NCI-H187 treated with DMSO at 0.1 percent for 48 hours (cell line): ENCODE measurements at places on chromosomes 1 and 21.

DNA sequence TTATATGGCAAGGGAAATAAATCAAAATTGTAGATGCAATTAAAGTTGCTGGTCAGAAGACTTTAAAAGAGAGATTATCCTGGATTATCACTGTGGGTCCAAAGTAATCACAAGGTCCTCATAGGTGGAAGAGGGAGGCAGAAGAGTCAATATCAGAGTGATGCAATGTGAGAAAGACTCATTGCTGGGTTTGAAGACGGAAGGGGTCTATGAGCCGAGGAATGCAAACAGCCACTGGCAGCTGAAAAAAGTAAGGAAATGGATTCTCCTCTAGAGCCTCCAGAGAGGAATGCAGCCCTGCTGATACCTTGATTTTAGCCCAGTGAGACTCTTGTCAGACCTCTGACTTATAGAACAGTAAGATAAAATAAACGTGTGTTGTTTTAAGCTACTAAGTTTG lies 59.8 kb upstream of the MUTYH start:
- DNase-seq, result no peak

DNA sequence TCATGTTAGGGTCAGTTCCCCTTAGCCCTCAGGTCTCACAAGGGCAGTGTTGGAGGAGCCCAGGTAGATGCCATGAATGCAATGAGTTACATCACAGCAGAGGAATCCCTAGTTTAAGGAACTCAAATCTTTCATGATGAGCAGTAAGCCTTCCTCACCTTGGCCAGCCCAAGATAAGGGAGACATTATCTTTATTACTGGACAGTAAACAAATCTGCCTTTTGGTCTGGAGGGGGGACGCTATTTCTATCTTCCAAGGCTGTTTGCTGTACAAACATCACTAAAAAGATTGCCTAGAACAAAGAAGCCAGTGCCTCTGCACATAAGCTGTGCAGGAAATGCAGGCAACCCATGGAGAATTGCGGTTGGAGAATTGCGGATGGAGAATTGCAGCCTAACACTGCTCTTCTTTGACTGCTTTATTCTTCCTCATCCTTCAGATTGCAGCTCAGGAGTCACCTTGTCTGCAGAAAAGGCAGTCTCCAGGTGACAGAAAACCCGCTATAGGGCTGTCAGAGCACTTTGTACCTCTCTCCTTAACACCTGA lies 2.3 kb upstream of the CHI3L1 start:
- no peak for DNase-seq

GRCh38 chr1:19468397-19468956 lies 16.9 kb downstream of the CAPZB start:
- no peak for DNase-seq

DNA sequence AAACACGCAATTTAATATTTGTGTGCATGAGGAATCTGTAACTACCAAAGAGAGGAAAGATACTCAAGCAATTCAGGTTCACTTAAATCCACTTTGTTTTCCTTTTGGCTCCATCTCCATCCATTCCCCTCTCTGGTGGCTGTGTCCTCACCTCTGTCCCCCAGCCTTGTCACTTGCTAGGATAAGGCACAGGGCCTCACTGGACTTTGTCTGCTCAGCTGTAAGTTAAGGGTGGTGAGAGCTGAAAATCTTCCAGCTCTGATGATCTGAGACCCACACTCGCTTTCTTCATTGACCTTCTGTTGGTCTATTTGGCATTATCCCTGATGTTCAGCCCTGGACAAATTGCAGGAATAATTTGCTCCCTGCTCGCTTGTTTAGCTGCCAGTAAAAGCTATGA lies 56.5 kb downstream of the RHOU start:
- no peak for DNase-seq

DNA sequence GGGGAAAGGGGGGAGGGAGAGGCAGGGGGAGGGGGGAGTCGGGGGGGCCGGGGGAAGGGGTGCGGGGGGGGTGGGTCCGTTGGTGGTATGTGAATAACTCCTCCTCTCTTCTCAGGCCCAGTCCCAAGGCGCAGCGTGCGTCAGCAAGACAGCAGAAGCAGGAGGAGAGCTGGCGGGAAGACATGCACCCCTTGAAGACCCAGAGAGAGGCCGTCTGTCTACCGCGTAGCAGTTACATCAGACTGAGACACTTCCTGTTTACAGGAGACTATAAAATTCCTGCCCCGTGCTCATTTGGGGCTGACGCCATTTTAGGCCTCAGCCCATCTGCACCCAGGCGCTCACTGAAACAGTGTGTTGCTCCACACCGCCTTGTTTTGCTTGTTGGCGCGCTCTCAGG lies 55.3 kb downstream of the SETD4 start:
- DNase-seq, result no peak

DNA sequence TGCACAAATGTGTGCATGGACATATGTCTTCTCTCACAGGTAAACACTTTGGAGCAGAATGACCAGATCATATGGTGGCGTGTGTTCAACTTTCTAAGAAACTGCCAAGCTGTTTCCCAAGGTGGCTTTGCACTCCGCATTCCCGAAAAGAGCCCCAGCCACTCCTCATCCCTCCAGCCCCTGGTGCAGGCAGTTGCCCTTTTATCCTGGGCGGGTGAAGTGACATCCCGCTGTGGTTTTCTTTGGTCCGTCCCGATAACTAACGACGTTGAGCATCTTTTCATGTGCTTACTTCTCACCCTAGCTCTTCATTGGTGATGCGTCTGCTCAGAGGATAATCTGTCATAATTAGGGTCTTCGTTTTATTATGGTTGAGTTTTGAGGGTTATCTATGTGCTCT lies 612.5 kb downstream of the MATN1 start:
- DNase-seq, result no peak

- no peak for DNase-seq
Measured at GRCh38 chr1:32142446-32143301, 34.8 kb downstream of the KPNA6 start.

GRCh38 chr1:182111496-182111895 lies 50.0 kb upstream of the ZNF648 start:
- DNase-seq, result no peak

GRCh38 chr1:219710529-219711194 lies 97.8 kb upstream of the ZC3H11B start:
- no peak for DNase-seq

DNA sequence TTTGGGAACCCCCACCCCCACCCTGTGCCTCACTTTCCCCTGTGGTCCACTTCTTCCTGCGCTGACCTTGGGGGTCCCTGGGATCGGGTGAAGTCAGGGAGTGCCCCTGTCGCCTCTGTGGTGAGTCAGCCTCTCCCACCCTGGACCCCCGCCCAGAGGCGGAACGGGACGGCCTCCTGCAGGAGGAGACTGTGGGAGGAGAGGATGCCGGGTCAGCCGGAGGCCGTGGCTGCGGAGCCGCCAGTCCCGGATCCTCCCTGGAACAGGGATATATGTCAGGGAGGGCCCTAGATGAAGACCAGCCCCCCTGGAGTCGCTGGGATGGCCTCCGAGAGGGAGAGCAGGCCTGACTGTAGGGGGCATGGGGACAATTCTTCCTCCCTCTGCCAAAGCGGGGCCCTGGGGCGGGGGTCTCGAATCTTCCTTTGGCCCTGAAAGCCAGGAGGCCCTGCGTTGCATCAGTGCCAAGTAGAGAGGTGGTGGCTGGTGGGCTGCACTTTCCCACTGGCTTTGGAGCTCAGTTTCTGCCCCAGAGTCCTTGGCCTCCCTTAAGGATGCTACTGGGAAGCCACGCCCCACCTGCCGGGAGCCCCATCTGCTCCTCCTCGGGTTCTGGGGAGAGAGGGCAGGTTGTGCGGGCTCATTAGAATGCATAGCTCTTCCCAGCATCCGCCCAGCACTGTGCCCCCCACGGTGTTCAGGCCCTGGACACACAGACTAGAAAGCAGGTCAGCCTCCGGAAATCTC lies 930 bp downstream of the ARHGEF10L start:
- no peak for DNase-seq

- no peak for DNase-seq
Measured at GRCh38 chr1:240611619-240612480, at the start of gene GREM2. GREM2 (minus strand) TSS chr1:240612155; CDS start chr1:240493475, 118,680 bp downstream.

- DNase-seq, result no peak
Measured at GRCh38 chr1:51791888-51792287, 86.6 kb downstream of the NRDC start.

DNA sequence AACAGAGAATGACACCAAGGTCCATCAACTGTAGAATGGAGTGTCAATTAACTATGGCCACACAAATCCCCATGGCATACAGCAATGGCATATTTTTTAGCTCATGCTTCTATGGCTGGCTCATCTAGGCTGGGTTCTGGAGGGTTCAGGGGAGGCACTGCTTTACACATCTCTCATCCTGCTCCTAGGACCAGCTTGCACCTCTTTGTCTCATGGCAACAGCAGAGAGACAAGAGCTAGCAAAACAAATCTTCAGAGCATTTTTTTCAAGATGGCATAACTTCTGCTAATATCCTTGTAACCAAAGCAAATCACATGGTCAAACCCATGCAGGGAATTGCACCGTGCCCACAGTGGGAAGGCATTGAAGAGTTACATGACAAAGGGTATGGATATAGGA lies 82.4 kb downstream of the KIF14 start:
- DNase-seq, result no peak

GRCh38 chr1:181635110-181635509 lies 151.8 kb downstream of the CACNA1E start:
- DNase-seq, result no peak

DNA sequence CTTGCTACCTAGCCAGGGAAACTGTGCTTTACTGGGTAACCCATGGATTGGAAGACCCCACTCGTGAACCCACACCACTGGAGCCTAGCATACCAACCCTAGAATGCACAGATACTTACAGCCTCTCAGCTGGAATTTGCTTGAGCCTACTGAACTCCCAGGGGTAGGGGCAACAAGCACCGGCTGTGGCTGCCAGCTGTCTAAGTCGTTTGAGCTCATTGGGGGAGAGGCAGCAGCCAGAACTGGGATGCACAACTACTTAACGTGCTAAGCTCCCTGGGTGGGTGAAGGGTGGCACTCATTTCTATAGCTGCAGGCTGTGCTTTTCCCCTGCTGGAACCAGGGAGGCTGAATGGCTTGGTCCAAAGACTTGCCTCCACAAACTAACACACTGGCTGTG lies 212.4 kb downstream of the ZNF648 start:
- DNase-seq, result no peak

DNA sequence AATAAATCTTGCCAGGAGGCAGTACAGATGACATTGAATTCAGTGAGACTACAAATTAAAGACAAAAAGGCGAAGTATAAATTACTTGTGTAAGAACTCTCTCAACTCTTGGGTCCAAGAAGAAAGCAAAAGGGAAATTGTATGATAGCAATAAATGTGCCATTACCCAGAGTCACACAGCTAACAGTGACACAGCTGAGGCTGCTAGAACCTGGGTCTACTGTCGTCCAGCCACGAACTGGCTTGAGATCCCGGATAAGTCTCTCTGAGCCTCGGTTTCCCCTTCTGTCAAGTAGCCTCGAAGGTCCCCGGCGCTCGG lies 362 bp upstream of the ROR1 start:
- no peak for DNase-seq

DNA sequence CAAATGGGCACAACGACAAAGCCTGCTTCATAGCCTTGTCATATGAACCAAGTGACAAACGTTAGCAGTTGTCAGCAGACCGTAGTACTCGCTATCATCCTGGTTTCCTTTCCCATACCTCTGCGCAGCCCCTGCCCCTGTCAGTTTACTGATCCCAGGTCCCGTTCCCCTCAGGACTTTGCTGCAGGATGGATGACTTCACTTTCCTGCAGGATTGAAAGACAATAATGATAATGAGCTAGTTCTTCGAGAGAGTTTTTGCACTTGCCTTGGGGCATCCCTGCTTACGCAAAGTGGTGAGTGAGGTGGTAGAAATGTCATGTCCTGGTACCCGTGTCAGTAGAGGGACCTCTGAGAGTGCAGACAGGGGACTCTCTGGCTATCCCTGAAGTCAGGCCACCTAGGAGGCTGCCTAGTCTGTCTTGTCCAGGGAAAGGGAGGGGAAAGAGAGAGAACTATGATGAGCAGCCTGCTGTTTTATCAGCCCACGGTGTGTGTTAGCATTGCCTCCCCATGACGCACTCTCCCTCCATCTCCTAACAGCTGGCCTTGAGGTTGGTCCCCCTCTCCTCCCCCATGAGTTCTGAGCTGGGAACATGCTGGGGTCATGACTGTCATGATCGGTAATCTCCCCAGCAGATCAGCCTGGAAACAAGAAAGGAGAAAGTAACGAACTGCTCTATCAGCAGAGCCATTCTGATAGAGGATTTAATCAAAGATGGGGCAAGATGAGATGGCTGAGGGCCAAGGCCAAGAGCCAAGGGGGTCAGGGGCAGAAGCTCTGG lies 53.7 kb downstream of the ELK4 start:
- no peak for DNase-seq

GRCh38 chr1:38197312-38198061 lies 150.9 kb upstream of the POU3F1 start:
- no peak for DNase-seq

DNA sequence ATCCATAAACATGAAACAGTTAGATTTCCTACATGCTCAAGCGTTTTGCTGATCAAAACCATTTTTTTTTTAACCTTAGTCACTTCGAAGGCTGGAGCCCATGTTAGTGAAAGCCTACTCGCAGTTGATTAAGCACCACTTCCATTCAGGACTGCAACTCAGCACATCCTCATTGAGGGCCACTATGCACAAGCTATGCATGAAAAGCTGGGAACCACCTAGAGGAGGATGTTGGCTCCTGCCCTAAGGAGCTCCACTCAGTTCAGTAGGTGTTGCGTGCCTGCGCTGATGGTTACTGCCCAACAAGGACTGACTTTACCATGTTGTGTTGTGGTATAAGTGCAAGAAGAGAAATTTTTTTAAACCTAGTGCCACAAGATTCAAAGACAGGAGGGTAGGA lies 181.4 kb upstream of the L1TD1 start:
- no peak for DNase-seq

DNA sequence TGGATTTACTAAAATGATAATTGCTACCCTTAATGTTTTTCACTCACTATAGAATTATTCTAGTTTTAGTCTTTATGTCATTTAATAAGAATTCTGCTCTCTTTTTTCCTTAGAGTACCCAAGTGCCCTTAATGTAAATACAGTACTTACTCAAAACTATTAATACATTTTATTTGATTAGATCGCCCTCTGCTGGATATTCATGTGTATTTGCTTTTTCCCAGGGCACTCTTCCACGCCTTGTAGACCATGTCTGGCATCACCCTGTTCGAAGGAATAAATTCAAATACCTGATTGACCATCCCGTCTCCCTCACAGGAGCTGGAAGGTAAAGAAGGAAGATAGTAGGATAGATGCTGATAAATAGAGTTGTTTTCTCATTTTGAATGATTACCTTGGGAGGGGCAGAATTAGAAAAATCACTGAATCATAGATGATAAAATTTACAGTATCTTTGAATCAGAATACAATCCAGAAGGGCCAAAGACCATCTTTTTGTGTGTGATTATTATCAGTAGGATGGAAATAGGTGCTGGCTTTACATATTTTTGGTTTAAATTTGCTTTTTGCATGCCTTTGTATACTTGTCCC lies 4.1 kb downstream of the AXDND1 start:
- DNase-seq, result peak; percentile 85

GRCh38 chr21:21730512-21730911 lies 732.3 kb downstream of the NCAM2 start:
- DNase-seq, result no peak

DNA sequence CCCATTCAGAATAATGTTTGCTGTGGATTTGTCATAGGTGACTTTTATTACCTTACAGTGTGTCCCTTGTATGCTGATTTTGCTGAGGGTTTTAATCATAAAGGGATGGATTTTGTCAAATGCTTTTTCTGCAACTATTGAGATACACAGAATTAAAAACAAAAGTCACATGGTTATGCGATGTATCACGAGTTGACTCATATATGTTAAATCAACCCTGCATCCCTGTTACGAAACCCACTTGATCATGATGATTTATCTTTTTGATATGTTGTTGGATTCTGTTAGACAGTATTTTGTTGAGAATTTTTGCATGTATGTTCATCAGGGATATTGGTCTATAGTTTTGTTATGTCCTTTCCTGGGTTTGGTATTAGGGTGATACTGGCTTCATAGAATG lies 10.7 kb upstream of the OR2T34 start:
- DNase-seq, result no peak
